Esophagus mucosa (tissue), 1 donor: ENCODE measurements at places on chromosomes 12 and 14.

DNA sequence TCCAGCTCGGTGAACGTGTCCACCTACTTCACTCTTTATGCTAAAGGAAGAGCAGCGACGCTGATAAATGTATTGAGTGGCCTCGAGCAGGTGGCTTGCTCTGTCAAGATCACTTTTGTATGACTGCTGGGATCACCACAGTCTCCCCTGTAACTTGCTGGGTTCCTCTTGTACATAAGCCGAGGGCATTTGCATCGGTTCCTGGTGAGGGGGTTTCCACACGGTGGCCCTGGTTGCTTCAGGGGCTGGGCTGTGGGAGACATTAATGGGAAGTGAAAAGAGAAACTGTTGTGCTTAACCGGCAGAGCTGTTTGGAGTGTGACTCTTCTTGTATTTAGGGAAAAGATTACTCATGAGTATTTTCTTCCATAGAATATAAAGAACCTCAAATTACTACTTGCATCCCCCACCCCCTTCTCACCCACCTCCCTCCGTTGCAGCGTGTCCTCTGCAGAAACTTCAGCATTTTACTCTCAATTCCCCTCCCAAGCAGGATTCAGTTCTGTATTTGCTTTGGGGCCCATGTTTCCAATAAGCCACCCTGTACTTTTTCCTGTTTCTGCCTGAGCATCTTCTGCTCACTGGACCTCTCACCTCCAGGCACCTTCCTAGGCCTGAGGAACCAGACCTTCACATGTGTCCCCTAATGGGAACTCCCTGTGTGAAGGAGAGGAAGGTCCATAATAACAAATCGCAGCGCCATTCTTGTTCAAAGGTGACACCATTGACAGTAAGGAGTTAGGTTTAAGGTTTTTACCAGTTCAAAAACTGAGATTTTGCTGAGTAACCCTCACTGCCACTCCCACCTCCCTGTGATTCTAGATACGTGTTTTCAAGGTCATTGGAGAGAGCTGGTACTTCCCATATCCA lies 187.0 kb downstream of the ETV6 start:
- peak; percentile 41 for ATAC-seq

DNA sequence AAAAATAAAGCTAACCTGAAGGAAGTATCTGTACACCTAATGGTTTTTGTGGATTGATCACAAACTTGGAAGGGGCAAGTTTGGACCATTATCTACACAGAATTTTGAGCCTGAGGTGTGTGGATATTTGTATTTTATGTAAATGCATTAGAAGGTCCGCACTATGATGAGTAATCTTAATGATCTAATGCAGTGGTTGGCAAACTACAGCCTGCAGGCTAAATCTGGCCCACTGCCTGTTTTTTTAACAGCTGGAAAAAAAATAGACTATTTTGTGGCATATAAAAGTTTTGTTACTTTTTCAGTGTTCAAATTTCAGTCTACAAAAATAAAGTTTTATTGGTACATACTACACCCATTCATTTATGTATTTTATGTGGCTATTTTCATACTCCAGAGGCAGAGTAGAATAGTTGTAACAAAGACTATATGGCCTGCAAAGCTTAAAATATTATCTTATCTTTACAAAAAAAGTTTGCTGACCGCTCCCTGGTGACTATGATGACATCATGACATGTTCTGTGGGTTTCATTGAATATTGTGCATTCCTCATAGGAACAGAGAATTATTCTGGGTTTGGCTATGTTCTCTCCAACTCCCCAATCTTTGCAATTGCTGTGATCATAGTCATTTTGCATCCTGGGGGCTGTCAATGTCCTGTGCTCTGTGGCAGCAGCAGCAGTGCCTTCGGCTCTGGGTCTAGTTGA lies 962.6 kb upstream of the FBXO33 start:
- ATAC-seq = no peak

GRCh38 chr12:20474016-20474415 lies 105.7 kb downstream of the PDE3A start:
- ATAC-seq = no peak

GRCh38 chr14:71022012-71022869 lies 115.0 kb downstream of the PCNX1 start:
- ATAC-seq = no peak

DNA sequence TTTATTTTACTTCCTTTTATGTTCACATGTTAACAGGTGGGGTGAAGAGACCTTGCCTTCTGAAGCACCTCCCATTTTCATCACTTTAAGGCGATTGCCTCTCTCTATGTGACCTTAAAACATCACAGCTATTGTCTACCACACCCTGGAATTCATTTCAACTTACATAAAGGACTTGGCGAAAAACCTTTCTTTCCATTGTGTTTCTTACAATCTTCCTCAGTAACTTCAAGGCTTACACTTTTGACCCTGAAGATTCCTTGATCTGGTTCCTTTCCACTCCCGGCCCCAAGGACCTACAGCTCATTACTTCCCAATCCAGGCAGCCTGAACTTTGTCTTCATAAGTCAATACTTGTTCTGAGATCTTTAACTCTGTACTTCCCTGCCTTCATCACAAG lies 443.3 kb downstream of the ADAMTS20 start:
- no peak for ATAC-seq

DNA sequence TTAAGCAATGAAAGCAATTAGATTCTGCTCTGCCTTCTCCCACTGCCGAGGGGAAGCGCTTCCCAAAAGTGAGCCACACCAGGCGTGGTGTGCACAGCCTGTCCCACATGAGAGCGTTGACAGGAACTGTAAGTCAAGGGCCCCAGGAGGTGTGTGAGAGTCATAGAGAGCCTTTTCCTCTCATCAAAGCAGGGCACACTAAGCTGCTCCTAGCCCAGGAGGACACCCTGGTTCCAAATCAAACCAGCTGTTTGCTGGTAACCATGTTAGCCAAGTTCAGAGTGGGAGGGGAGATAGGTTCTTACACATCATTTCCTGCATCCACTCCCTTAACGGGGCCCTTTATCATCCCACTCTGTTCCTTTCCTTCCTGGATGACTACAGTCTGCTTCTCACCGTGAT lies 98.3 kb downstream of the SPTSSA start:
- peak; percentile 50 for ATAC-seq

GRCh38 chr12:49294086-49294803 lies 702 bp upstream of the PRPH start:
- ATAC-seq = no peak

- no peak for ATAC-seq
These were observed 17.1 kb downstream of the TRMT5 start for GRCh38 chr14:60963761-60964160.

- ATAC-seq = no peak
These were observed 51.3 kb upstream of the PLBD1 start for GRCh38 chr12:14618983-14619382.

DNA sequence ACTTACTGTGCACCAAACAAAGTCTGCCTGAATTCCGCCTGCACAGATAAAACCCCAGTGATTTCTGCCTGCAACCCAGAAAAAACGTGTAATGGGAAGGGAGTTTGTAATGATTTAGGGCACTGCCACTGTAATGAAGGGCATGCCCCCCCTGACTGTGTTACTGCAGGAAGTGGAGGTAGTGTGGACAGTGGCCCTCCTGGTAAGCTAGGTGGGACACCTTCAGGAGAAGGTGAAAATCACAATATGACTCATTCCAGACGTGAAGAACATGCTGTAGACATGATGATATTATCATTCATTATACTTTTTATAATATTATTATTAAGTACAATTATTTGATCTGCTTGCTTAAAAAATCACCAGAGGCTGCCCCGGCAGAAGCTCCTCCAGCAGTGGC lies 59.2 kb downstream of the MAPKAPK5 start:
- no peak for ATAC-seq

GRCh38 chr14:75240781-75241180 lies 37.8 kb upstream of the FOS start:
- ATAC-seq = peak; percentile 5

DNA sequence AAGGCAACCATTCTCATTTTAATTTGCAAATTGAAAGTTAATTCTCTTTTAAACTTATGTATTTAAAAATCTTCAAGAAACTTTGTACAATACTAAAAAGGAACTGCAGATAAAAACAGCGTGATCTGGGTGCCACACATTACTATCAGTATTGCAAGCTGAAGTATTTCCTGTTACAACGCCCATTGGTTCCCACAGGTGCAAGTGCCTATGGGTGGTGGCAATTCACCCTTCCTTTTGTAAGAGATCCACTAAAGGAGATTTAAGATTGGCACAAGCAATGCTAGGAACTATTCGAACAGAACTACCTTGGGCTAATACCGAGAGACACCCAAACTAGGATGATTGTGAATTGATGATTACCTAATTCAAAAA lies 13.2 kb downstream of the TAOK3 start:
- ATAC-seq = no peak

DNA sequence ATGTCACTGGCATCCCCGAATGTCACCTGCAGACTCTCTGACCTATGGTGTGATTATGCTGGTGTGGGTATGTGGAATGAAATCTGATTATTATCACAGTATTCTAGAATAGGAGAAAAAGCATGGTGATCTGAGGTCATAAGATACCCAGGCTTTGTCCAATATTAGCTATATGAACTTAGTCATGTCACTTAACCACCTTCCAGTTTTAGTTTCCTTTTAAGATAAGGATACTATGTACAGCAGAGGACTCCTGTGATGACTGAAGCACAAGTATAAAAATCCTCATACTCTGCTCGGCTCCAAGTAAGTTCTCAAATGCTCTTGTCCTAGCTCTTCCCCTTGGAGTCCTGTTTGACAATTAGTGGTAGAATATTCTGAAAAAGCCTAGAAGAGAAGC lies 2.8 kb downstream of the GNS start:
- no peak for ATAC-seq

- ATAC-seq = peak; percentile 88
These were observed 17.7 kb upstream of the CCDC91 start for GRCh38 chr12:28172434-28173030.

DNA sequence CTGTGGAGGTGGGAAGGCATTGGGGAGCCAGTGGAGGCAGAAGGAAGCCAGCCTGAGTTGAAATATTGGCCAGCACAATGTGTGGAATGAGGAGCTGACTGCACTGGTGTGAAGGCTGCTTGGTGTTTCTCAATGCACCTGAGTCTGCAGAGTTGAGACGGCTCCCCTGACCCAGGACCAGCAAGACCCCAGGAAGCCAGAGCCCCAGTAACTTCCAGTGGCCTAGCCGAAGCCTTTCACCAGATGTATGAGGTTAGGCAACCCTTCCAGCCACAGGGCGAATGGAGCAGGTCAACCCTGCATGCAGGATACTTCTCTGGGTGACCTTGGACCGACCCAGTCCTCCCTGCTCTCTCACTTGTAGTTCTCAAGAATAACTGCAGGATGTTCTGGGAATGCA lies 12.9 kb upstream of the KRT73 start:
- no peak for ATAC-seq

GRCh38 chr12:70467918-70468733 lies 102.0 kb downstream of the KCNMB4 start:
- ATAC-seq = no peak

DNA sequence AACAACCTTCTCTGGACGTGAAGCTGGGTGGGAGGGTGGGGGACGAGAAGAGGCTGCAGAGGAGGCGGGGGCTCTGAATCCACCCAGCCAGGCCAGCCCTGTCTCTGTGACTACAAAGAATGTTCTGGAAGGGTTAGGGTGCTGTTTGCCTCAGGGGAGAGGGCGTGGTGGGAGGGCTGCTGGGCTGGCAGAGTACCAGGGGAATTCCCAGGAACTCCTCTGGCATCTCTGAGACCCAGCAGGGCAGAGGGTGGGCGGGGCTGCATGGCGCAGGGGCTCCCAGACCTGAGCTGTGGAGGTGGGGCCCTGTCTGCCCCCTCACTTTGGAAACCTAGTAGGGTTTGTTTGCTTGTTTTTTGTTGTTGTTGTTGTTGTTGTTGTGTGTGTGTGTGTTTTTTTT lies 45.5 kb upstream of the FZD10 start:
- ATAC-seq = no peak

- no peak for ATAC-seq
These were observed 51.3 kb upstream of the GALNT9 start for GRCh38 chr12:132380641-132381040.

DNA sequence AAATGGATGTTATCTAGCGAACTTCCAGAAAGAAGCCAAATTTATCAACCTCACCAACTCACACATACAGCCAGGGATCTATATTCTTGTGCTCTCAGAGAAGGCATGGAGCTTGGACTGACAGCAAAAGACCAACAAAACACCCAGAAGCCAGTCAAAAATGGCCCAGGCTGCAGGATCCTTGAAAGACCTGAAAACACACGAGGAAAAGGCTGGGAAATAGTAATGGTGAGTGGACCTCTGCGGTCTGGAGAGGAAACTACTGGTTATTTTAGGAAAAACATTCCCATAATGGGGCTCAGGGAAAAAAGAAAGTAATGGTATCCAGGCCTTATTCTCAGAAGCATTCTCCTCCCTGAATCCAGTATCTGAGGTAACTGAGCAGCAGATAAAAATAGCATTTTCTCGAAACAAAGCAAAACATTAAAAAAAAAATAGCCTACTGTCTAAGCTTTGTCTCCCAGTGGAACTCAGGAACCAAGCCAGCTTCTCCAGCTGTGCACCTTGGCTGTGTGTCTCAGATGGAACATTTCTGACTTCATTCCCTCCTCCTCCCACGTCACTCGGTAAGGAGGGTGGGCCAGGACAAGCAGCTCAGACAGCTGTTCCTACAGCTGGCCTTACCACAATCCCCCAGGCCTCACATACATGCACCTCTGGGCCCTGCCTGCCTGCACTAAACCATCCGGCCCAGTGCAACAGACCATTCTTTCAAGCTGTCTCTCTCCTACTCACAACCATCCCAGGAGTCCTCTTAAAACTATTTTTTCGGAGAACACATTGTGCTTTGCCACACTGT lies 249.9 kb downstream of the DAD1 start:
- ATAC-seq = no peak

DNA sequence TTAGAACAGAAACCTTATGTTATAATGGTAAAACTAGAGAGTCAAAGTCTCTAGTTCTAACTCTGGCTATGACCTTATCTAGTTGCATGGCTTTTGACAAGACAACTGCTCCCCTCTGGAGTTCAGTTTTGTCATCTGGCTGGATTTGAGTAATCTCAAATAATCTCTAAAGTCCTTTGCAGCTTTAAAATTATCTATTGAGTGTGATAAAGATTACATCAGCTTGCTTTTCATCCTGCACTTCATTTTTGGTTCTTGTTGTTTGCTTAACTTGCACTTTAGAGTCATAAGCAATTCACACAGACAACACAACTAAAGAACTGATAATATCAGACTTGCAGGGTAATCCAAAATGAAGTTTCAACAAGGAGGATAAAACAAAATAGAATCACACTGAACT lies 2.3 kb downstream of the AKAP5 start:
- no peak for ATAC-seq

- no peak for ATAC-seq
These were observed 175.3 kb upstream of the ALG10B start for GRCh38 chr12:38141239-38141638.

- no peak for ATAC-seq
These were observed 108.8 kb upstream of the TSPAN8 start for GRCh38 chr12:71266606-71267005.
